Activated CD4-positive, alpha-beta T cell treated with anti-CD3 and anti-CD28 coated beads for 24 hours (primary cell): ENCODE measurements at places on chromosomes 2 and 18.

- no peak for DNase-seq
These were observed 66.7 kb downstream of the BIRC6 start for GRCh38 chr2:32423536-32423935.

DNA sequence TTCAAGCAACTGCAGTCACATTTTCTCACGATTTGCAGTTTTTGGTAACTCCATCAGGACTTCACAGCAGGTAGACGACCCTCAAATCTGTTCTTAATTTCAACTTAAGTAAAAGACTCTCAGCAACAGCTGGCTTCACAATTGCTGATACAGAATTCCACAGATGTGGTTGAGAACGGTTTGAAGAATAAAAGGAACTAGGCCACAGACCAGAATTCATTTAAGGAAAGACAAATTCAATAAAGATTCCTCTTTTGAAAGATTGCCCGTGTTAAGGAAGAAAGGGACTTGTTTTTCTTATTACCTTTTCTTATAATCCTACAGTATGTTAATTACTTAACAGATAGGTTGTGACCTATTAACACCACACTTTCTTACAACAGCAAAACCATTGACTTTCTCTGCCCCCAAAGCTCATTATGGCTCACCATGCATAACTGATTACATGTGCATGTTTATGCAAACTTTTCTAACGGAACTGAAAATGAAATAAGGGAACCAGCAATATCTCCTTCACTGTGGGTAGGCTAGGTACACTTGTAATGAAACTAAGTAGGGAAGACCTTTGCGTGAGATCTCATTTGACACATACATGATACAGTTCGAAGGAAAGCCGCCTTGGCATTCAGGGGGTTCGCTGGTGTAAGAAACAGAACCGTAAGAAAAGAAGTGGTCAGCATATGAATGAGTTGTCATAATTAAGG, 4.7 kb upstream of the ZNF516 start:
- no peak for DNase-seq

- no peak for DNase-seq
These were observed 313.0 kb downstream of the RDH14 start for GRCh38 chr2:18247282-18248110.

DNA sequence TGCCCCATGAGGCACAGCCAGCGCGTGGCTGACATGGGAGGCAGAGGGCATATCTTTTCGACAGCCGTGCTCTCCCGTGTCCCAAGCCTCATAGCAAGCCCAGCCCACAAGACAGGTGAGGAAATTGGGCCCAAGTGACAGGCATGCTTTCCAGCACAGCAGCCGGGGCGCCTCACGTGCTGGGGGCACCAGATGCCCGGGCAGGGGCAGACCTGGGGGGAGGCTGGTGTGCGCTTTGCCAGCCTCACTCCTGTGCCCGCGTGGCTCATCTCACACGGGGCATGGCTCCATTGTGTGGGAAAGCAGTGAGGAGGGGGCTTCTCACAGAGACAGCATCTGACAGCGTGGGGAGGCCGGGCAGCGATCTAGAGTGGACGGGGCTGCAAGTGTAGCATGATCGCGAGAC, 93.2 kb downstream of the USP40 start:
- DNase-seq = no peak

DNA sequence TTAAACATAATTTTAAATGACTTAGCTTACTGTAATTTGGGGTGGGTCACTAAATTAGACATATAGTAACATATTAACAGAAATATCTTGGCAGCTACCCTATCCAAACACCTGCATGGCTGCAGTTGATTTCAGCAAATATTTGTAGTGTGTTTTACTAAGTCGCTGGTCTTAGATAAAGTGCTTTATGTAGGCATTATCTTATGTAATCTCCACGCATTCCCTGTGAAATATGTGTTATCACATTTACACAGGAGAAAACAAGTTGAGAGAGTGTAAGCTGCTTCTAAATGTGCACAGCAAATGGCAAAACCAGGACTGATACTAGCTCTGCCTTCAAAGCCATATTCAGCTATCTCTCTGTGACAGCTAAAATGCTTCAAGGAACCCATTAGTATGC, 72.0 kb downstream of the NYAP2 start:
- no peak for DNase-seq

GRCh38 chr2:30530346-30530745, 83.3 kb downstream of the LCLAT1 start:
- DNase-seq = no peak
